CD4-positive, alpha-beta T cell treated with Interleukin-15 for 1 hour (primary cell): ENCODE measurements at places on chromosomes 12 and 14.
A peak's percentile ranks its signal among the peaks of the same experiment; 100 is the strongest.

GRCh38 chr12:55711786-55712553 is 3.9 kb upstream of the BLOC1S1 start:
- no peak for DNase-seq

DNA sequence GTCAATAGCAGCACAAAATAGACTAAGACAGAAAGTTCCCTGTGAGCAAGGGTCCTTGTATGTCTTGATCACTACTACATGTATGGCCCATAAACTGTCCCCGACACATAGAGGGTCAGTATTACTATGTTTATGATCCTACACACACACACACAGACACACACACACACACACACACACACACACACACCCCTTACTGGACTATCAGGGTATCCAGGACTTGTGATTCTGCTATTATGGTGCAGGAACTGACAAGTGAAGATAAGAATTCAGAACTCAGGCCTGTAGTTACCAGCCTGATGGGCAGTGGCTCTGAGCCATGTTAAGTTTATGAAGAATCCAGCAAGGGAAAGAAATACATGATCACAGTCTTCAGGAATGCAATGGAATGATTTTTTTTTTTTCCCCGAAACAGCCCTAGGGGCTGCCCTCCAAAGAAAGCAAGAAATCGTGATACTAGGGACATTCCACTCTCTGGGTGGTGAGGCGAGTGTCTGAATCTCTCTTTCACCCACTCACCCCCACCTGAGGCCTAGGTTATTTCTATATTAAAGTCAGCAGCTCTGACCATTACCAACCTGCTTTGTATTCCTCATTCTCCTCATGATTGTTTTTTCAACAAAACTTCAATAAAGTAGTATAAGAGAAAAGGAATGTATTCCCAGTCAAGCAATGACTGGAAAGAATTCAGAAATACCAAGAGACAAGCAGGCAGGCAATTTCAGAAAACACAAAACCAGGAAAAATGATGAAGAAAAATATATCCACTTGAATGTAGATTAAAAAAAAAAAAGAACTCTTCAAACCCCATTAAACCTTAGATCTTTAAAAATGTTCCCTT is 105.8 kb downstream of the AVPR1A start:
- DNase-seq, result no peak

DNA sequence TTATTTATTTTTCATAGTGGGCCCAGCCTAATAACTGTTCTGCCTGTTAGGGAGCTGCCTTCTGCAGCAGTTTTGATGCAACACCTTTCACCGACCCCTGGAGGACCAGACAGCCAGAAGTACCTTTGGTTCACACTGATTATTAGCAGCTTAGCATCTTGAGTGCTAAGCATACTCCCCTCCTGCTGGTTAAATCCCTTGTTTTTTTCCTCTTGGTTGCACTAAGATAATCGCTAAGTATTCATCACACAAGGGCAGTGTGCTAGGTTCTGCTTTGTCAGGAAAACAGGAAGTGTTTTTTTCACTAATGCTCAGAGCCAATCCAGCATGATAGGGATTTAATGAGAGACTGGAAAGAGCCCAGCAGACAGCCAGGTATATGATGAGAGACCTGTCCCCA is 437.0 kb downstream of the FUT8 start:
- DNase-seq, result no peak

DNA sequence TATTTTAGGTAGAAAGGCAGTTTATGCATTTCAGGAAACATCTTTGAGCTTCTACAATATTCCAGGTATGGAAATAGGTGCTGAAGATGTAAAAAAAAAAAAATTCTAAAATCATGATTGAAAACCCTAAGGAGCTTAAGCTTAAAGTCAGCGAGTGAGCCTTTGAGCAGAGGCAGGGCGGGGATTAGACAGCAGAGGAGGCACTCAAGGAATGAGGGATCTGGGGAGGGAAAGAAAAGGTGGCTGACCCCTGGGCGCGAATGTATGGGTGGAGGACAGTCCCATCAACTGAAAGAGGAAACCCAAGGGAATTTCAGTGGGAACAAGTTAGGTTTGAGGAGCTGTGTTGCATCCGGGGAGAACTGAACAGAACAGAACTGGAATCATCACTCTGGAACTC is 6.4 kb upstream of the PTMS start:
- no peak for DNase-seq

DNA sequence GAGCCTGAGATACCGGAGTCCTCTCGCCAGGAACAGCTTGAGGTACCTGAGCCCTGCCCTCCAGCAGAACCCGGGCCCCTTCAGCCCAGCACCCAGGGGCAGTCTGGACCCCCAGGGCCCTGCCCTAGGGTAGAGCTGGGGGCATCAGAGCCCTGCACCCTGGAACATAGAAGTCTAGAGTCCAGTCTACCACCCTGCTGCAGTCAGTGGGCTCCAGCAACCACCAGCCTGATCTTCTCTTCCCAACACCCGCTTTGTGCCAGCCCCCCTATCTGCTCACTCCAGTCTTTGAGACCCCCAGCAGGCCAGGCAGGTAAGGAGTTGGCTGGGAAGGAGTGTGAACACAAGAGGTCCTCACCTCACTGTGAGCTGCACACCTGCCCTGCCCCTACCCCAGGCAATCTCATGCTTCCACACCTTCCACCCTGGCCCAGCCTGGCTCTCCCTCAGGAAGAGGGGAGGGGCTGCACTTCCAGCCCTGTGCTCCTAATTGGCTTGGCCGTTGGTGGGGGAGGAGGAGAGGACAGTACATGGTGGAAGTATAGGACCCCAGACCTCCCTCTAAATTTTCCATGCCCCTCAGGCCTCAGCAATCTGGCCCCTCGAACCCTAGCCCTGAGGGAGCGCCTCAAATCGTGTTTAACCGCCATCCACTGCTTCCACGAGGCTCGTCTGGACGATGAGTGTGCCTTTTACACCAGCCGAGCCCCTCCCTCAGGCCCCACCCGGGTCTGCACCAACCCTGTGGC is 6.2 kb downstream of the C1QL4 start:
- DNase-seq, result no peak

DNA sequence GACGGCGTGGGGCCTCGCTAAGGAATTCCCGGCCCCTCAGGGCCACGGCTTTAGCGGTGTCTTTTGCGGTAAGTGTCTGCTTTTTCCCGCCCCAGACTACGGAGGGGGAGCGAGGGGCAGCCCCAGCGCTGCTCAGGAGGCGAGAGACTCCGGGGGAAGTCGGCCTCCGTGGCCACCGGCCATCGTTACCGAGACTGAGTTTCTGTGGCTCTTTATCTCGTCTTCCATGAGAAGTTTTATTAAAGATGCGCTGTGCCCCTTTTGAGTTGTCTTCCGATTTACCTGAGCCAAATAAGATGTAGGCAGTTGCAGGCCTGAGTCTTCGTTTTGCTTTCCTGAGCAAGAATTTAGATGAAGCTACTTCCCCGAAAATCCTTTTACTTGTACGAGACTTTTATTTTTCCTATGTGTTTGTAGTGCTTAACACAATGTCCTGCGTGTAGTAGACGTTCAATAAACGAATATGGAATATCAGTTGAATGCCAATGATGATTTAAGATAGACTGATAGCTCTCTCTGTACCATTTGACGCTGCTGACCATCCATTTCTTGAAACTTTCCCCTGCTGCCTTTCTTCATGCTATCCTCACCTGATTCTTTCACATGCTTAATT is 462 bp downstream of the SRP54 start:
- DNase-seq, result no peak

DNA sequence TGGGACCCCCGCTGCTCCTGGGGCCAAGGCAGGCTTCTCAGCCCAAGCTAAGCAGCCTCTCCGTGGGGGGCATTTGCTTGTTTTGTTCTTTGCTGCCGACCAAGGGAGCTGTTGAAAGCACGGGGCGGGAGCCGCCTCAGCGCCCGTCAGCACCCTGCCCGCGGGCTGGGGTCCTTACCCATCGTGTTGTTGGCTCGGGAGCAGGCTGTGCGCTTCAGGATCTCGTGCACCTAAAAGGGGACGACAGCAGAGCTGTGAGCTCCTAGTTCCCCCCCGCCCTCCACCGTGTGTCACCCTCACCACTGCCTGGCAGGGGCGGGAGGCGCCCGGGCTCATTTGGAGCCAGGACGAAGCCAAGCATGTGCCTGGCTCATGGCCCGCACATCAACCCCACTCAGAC is 117.5 kb downstream of the ANO2 start:
- DNase-seq, result no peak

- DNase-seq, result no peak
Observed at GRCh38 chr12:51883998-51884675, 3.8 kb upstream of the ANKRD33 start.

DNA sequence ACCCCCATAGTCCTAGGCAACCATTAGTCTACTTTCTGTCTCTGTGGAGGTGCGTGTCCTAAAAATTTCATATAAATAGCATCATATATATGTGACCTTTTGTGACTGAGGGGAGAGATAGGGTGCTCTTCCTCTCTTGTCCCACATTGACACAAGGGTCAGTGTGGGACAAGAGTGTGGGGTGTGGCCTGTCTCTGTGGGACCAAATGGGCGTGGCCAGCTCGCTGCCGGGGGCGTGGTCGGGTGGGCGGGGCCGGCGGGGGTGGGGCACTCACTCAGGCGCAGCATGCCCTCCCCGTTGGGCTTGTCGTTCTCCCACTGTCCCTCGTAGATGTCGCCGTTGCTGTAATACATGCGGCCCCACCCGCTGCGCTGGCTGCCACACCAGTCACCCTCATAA is 15.5 kb downstream of the MORN3 start:
- no peak for DNase-seq

GRCh38 chr14:93967637-93968250 is 8.6 kb downstream of the ASB2 start:
- peak; percentile 66 for DNase-seq

- DNase-seq, result no peak
Observed at GRCh38 chr14:63345826-63346225, 27.1 kb upstream of the GPHB5 start.

DNA sequence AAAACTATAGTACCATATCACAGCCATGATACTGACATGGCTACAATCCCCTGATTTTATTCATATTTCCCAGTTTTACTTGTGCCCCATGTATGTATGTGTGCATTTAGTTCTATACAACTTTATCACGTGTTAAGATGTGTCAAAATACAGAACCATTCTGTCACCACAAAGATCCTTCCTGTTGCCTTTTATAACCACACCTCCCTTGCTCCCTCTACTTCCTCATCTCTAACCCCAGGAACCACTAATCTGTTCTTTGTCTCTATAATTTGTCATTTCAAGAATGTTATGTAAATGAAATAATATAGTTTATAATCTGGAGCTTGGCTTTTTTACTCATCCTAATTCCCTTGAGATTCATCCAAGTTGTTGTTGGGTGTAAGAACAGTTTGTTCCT is 358.4 kb downstream of the DPF3 start:
- no peak for DNase-seq

GRCh38 chr12:41460906-41461305 is 272.8 kb downstream of the PDZRN4 start:
- no peak for DNase-seq

- DNase-seq, result no peak
Observed at GRCh38 chr12:1126091-1126490, 135.1 kb downstream of the ERC1 start.

DNA sequence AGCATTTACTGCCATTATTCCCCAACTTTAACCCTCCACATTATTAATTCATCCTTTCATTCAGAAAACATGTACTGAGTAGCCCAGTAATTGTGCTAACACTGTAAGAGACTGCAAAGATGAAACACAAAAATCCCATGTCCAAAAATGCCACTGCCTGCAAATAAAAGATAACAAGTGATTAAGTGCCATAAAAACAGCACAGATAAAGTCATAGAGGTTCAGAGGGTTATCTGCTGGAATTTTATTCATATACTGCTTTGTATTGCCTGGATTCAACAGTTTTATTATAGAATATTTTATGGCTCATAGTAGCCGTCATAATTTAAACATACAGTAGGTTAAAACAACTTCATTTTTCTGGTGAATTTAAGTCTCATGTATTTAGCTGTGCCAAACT is 177.9 kb downstream of the KICS2 start:
- DNase-seq, result no peak

GRCh38 chr14:60723907-60724618 is at the start of gene SIX4:
Gene SIX4 (minus strand): TSS chr14:60724351. CDS start chr14:60724074, 277 bp downstream.
- DNase-seq, result no peak

DNA sequence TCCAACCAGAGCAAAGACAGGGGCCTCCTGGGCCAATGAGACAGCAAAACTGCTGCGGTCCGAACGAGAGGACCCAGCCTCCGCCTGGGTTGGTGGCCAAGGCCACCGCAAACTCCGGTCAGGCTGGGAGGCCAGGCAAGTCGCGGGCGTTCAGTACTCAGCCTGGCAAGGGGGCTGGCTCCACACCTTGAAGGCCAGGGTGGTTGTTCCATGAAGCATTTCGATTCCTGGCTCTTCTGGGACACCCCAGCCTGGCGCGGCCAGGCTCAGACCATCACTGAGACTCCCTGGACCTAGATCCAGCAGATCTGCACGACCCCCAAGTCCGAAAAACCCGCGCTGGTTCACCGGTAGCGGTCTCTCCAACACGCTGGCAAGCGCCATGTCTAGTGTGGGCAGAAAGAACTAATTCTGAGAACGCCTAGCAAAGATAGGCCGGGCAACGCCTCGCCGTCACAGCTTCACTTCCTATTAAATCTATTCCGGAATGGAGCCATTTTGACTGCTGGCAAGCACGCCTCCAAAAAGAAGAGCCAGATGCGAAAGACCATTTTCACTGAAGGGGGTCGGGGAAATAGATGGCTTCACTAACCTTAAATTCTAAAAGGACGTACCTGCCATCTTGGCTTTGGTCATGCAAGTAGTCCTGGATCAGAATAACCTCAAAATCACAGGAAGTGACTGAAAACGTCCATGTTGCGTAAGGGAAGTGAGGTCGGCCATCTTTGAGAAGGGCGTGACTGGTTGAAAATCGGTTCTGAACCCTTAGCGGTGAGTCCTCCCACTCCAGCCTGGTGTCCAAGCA is at the start of gene PSMB5:
Gene PSMB5 (minus strand): TSS at position 403 of the 805 bp plus-strand sequence. CDS start 19 bp downstream, at position 384.
- peak; percentile 93 for DNase-seq

DNA sequence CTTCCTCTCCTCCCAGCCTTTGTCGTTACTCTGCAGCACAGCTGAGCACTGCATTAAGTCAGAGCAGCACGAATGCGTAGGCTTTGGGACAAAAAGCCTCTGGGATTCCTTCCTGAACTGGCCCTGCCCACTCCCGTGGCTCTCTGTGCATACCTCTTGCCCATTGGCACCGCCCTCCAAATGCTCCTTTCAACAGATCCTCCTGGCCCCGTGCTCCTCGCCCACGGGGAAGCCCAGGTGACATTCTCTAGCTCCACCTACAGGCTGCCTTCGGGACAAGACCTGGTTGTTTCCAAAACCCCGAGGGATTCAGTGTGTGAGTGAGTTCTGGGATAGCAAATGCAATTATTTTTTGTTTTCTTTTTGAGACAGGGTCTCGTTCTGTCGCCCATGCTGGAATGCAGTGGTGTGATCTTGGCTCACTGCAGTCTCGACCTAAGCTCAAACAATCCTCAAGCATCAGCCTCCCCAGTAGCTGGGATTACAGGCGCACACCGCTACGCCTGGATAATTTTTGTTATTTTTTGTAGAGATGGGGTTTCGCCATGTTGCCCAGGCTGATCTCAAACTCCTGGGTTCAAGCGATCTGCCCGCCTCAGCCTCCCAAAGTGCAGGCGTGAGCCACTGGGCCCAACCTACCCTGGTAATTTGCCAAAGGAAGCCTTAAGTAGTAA is 17.9 kb upstream of the TDRD9 start:
- DNase-seq, result peak; percentile 64
